T-helper 1 cell (primary cell): ENCODE measurements at places on chromosomes 16 and 17.

DNA sequence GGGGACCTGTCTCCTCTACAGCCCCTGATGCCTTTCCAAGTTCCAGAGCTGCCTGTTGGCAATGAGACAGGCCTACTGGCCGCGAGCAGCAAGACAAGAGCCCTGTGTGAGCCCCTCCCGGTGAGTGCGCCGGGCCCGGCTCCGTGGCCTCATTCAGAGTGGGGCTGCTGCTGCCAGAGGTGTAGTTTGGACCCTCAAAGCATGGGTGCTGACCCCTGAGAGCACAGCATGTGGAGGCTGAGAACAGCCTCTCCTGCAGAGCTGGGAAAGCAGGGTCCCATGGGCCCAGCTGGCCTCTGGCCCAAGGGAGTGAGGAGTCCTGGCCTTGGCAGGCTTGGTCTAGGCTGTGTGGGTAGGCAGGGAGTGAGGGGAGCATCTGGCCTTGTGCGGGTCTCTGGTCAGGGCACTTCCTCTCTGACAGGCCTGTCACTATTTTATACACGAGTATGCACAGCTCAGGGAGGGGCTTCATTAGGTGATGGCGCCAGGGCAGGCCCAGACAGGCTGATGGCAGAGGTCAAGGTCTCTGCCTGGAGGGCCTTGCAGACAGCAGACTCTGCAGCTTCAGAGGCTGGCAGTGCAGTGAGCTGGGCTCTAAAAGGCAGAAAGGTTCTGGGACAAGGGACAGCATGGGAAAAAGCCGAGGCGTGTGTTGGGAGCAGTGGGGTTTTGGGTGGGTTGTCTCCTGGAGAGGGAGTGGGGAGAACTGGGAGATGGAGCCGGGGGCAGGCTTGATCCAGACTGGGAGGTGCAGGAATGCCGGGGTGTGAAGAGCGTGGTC lies 43.4 kb downstream of the ADCY7 start:
- DNase-seq: no peak

- no peak for DNase-seq
These were observed 63.7 kb upstream of the SIAH1 start for GRCh38 chr16:48448841-48449481.

DNA sequence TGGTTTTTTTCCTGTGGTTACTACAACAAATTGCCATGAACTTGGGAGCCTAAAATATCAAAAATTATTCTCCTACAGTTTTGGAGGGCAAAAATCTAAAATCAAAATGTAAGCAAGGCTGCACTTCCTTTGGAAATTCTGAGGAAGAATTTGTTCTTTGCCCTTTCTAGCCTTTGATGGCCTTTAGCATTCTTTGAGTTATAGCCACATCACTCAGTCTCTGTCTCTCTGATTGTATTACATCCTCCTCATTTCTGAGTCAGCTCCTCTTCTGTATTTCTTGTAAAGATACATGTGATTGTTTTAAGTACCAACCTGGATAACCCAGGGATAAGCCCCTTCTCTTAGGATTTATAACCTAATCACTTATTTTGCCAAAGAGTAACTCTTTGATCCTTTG lies 282.0 kb downstream of the BCAS3 start:
- DNase-seq: no peak

DNA sequence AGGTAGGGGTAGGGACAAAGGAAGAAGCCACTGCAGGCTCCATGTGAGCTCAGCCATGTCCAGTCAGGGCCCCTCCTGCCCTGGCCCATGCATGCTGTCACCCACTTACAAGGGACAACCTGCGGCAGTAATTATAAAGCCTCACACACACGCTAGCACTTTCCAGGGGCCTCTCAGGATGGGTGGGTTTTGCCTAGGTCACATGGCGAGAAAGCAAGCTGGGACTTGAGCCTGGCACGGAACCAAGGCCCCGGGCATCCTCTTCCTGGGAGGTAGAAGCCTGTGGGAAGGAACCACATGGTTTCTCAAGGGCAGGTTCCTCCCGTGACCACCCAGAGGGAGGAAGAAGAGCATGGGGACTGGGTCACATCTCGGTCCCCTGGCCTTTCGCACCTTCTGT lies 7.0 kb downstream of the ZNF319 start:
- no peak for DNase-seq

DNA sequence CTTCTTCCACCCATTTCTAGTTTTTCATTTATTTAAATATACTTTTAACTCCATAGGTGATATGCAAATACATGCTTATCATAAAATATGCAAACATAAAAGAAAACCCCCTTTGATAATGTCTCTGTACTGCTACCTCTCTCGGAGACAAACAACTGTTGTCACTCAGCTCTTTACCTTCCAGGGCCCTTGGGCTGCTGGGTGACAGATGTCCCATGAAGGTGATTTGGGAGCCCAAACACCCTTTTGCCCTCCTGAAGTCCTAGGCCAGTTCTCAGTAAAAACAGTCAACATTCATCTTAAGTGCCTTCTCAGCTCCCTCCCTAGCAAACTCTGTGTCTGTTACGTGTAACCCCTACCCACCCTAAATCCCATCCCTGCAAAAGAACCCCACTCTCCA lies 37.5 kb downstream of the CHD9 start:
- DNase-seq: no peak

- no peak for DNase-seq
These were observed 15.7 kb downstream of the ETV4 start for GRCh38 chr17:43530288-43531081.

GRCh38 chr17:73011016-73011486 lies 81.4 kb downstream of the SLC39A11 start:
- DNase-seq: no peak

DNA sequence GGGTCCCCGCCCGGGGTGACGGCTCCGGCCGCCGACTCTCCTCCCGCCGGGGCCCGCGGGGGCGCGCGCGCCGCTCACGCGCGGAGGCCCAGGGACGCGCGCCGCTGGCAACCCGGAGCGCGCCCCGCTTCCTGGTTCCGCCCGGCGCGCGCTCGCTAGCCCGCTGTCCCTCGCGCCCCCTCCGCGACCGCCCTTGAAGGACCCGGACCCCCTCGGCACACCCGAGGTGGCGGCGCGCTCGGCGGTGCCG lies at the start of gene STAT5B:
TSS of gene STAT5B (minus strand) at position 33 of the 250 bp plus-strand sequence. CDS start 44,264 bp downstream, outside the sequence.
- peak; percentile 41 for DNase-seq

DNA sequence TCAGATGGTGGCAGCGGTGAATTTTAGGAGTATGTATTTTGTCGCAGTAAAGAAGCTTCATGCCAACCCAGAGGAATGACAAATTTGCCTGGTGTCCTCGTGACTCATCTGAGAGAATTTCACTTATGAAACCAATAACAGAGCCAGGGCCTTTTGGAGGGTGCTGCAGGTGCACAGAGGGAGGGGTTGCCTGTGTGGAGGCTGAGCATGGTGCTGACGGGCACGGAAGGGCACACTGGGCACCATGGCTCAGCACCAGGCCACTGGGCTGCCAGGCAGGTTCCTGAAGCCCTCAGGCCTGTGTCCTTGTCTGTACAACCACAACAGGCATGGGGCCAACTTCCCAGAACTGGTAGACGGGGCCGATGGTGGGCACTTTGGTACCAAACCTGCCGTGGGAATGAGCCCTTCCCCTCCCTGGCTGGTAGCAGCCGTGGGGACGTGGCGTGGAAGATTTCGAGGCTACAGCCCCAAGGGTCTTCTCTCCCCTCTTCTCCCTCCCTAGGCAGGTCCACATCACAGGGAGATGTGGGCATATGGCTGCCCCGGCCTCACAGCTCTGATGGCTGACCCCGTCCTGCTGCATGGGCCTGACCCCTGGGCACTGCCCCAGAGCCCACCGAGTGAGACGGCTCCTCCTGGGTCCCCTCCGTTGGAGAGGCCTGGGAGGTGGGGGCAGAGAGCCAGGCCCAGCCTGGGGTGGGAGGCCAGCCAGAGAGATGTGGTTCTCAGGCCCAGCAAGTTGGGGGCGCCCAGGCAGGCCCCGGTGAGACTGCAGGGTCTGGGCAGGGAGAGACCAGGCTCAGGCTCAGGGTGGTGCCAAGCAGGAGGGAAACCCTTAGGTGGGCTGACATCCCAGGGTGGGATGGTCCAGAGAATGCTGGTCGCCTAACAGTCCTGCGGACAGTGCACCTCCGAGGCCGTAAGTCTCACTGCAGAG lies 30.2 kb upstream of the ZNF469 start:
- DNase-seq: no peak

GRCh38 chr16:769184-769784 lies 8.8 kb downstream of the MSLN start:
- DNase-seq: no peak

GRCh38 chr16:88767546-88768070 lies 17.4 kb downstream of the PIEZO1 start:
- no peak for DNase-seq

DNA sequence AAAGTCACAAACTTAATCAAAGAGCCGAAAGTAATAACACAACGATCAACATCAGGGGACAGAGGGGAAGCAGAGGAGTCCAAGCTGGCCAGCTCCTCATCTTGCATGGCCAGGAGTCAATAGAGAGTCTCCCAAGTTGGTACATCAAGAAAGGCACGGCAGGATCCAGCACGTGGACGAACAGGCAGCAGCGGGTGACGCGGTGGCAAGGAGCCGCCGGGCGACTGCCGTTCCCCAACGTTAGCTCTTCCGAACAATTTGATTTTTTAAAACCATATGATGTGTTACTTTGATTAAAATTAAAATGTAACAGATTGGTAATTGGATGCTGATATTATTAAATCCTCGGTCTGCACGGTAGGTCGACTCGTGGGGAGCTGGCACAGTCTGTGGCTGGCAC lies 81.8 kb upstream of the DOC2B start:
- DNase-seq: no peak

DNA sequence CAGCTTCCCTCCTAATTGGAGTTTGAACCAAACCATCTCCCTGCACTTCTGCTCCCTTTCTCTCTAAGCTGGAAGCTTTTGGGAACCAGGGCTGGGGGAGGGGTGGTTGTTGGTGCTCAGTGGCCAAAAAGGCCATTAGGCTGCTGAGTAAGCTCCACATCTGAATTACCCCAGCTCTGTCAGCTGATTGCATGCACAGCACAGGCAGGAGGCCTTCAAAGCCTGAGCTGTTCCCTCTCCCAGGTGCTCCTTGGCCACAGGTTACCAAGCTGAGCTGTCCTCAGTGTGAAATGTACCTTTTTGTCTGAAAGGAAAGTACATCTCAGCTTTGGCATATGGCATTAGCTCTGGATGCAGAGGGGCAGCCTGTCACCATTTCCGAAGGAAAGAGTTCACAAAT lies 6.2 kb upstream of the TBKBP1 start:
- DNase-seq: no peak

DNA sequence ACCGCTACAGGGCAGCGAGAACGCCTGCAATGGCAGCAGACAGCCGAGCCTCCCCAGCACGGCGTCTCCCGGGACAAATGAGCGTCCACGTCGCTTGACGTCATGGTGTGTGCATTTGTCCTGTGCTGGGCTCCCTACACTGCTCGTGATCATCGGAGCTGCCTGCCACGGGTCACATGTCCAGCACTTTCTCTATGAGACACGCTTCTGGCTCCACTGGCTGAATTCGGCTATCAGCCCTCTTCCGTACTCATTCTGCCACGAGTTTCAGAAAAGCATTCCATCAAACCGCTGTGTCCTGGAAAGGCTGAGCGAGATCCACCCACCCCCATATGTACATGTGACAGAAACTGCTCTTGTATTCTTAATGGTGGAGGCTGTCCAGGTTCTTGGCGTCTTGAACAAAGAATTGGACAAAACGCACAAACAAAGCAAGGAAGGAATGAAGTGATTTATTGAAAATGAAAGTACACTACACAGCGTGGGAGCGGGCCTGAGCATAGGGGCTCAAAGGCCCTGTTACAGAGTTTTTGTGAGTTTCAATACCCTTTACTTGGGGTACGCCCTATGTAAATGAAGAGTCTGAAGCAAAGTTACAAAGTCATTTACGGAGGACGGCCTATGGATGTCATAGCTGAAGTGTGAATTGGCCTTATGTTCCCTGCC lies 28.5 kb upstream of the SHCBP1 start:
- DNase-seq: no peak

DNA sequence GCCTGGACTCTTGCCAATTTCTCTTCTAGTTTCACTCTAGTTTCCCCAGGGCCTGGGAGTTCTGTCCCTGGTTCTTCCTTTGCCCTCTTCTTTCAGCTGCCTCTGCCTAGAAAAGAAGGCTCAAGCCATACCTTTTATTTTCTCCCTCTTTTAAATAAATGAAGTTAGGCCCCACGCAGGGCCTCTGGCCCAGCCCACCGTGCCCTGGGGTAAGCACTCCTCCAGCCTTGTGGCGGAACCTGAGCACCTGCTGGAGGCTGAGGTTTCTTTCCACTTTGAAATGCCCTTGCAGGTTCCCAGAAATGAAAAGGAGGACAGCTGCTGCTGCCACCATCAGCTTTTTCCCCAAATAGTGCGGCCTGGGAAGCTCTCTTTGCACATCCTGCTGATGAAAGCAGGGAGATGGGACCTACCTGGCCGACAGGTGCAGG lies 139.4 kb downstream of the CCDC182 start:
- no peak for DNase-seq

GRCh38 chr16:65213866-65214595 lies 92.2 kb upstream of the CDH11 start:
- no peak for DNase-seq

DNA sequence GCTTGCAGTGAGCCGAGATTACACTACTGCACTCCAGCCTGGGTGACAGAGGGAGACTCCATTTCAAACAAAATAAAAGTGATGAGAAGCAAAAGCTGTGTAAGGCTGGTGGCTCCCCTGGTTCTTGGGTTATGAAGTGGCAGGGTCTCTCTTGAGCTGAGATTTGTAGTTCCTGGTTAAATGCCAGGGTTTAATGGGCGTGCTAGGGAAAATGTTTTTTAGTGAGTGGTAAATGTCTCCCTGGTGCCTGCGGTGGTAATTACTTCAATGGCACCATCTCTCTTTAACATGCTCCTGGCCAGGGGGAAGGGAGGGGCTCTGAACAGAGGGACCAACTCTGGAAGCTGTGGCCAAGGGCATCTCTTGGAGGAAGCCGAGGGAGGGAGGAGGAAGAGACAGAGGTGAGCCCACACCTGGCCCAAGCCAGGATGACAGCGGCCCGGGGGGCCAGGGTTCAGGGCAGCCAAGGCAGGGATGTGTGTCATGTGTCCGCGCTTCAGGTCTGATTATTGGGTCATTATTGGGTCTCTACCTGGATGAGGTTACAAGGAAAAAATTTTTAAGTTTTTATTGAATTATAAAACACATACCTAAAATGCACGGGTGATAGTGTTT lies 17.8 kb upstream of the RPL38 start:
- DNase-seq: no peak

GRCh38 chr16:12231666-12232065 lies 255.1 kb downstream of the SNX29 start:
- DNase-seq: no peak

DNA sequence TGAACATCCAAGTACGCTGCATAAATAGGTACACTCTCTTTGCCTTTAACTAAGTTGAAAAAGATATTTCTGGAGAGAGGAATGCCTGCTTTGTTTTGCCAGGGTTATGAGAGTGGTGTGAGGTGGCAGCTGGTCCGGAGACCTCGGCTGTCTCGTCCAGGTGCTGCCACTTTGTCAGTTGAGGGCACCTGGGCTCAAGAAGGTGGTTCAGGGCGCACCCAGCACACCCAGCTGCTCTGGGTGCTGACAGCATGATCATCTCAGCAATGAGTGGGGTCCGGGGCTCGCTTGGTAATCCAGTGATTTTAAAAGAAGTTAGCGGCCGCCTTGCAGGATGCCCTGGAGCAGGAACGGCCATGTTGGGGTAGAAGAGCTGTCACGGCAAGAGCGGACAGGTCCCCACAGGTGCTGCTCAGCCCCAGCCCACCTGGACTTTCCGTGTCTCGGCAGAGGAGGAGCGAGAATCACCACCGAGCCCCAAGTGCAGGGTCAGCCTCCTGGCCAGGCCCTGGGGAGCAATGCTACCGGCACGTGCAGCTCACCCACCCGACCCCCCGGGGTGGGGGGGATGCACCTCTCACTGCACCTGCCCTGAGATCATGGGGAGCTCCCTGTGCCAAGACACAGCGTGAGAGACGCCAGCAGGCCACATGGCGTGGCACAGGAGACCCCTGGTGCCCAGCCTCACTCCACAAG lies 67.4 kb upstream of the CHMP6 start:
- DNase-seq: no peak
